ENCODE measurements at places on chromosomes 2 and 18.

DNA sequence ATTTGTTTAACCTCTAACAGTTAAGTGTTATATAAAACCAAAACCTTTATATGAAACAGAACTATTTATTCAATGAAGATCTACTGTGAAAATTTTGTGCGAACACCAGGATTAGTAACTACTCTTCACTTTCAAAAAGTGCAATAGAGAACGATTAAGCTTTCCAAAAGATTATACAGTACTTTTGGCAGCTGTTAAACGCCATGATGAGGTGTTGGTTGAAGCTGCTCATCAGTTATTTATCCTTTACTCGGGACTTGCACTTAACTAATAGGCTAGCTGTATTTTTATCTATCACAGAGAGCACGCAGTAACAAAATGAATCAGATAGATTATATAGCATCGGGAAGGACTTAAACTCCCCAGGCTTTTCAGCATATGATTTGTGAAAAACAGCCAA, 113.6 kb downstream of the GCA start:
- no peak for DNase-seq

DNA sequence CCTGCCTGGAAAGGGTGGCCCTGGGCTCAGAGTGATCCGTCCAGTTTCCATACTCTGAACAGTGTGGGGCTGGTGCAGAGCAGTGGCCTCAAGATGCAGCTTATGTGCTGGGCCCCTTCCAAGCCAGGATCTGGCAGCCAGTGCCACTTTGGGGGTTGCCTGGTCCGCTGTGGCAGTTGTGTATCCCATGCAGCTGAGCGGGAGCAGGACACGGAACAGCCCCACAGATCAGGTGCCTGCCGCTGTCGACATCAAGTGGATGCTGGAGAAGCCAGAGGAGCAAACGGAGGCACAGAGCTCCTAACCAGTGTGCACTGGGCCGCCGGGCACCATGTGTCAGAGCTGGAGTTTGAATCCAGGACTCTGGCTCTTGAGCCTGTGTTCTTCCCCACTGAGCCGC, 112.0 kb downstream of the CABLES1 start:
- no peak for DNase-seq

DNA sequence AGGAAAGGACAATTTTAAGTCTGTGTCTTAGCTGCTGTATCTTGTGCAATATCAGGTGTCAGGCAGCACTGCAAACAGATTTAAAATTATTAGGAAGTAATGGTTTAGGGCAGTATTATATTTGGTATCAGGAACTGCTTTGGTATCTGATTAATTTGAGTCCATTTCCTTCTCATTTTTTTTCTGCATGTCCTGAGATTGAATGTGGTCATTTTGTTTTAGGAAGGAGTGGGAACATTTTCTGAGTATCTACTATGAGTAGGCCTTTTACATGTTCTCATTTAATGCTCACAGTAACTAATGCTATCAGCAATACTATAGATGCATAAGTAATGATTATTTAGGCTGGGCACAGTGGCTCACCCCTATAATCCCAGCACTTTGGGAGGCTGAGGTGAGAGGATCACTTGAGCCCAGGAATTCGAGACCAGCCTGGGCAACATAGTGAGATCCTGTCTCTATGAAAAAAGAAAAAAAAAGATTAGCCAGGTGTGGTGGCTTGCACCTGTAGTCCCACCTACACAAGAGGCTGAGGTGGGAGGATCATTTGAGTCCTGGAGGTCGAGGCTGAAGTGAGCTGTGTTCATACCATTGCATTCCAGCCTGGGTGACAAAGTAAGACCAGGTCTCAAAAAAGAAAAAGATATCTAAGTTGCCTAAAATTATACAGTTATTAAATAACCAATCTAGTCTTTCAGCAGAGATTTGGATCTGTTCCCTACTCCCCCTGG, 4.7 kb downstream of the FMNL2 start:
- no peak for DNase-seq

DNA sequence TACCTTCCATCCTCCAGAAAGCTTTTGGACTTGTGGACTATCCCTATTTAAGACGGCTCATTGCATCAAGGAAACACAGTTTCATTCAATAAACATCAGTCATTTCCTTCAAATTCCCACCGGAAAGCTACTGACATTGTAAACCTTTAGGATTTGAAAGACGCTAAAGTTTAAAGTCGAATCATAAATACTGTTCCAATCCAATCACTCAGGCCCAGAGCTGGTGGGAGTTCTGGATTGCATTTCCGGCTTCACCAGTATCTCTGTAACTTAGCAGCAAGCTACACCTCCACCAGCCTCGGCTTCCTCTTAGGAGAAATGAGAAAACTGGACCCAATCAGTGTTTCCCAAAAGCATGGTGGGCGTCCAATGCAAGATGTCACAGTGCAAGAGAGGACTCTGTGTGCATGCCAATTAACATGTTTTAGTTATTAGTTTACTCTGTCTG, 1.6 kb downstream of the WDFY1 start:
- no peak for DNase-seq

DNA sequence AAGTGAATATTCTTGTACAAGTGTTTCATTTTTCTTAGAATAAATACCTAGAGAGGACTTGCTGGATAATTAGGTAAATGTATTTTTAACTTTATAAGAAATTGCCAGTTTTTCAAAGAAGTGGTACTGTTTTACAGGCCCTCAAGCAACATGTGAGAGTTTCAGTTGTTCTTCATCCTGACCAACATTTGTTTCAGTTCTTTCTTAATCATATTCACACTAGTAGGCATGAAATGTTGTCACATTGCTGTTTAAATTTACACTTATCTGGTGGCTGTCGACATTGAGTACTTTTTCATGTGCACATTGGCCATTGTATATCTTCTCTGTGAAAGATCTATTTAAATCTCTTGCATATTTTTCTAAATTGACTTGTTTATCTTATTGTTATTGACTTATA, 178.1 kb downstream of the ACOXL start:
- DNase-seq = no peak

DNA sequence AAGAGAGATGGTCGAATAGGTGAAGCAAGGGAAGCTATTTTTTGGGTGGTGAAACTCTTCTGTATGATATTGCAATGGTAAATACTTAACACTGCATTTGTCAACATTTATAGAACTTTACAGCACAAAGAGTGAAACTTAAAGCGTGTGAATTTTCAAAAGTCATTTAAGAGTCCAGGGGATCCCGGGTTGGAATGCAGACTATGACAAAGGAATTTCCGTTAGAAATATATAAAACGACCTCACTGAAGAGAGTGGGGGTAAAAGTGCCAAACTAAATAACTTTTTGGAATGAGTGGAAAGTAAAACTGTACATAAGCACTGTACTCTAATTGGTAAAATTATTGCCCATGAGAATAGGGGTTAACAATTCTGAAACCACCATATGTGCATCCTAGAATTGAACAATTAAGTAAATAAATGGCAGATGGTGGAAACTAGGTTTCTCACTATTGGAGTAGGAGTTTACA, 191.0 kb upstream of the FN1 start:
- no peak for DNase-seq

DNA sequence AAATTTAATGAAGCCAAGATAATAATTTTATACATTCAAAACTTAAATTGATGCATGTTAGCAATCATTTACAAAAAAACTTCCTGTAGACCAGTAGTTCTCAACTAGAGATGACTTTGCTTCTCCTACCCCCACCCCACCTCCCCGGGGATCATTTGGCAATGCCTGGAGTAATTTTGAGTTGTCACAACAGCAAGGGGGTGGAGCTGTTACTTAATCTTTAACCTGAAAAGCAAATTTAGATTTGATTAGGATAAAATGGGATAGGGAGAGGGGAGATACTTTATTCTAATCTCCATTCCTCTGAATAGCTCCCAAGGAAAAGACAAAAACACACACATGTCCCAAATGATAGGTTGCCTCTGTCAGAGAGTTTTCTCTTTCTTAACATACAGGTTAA, 4.2 kb downstream of the SLC40A1 start:
- no peak for DNase-seq

DNA sequence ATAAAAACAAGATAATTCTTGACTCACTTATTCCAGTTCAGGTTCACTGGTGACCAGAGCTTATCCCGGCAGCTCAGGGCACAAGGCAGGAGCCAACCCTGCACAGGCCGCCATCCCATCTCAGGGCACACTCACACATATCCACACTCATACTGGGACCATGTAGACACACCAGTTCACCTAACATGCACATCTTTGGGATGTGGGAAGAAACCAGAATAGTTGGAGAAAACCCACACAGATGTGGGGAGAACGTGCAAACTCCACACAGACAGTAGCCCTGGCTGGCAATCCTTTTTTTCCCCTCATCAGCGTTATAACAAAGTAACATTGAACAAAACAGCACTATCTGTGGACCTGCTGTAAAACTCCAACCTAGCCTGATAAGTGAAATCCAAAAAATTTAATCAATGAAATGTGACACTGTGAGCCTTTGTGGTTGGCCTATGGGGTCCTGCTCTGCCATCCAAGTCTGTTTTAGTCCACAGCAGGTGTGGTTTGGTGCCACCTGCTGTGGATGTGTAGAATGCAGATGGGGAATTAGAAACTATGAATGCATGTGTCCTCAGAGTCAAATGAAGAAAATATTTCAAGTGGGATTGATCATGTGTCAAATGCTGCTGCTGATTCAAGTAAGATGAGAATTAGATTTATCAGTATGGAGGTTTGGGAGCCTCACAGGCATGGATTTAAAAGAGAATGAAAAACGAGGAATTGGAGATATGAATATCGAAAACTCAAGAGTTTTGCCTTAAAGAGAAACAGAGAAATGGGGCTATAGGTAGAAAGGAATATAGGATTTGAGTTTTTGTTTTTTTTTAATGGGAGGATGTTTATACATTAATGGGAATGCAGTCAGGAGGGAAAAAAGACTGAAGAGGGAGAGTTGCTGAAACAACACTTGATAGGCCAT, 47.0 kb downstream of the UGP2 start:
- no peak for DNase-seq

DNA sequence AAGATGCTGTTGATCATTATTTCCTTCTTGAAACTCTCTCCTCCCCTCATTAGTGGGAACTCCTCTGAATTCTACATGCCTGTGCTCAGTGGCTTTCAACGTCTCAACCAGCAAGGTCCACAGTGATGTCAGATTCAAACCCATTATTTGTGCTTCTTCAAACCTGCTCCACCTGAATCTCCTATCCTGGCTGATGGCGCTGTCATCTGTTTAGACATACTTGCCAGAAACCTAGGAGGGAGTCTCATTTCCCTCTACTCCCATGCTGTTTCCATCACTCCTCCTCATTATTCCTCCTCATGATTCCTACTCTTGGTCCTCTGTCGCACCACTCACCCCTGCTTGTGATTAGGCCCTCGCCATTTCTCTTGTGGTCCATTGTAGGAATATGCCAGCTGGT, 2.9 kb upstream of the LPIN2 start:
- no peak for DNase-seq

GRCh38 chr2:155310589-155310988, 612.1 kb downstream of the KCNJ3 start:
- DNase-seq = no peak

- DNase-seq = no peak
Measured at GRCh38 chr2:216285701-216286100, 86.6 kb downstream of the MARCHF4 start.

- DNase-seq = no peak
Measured at GRCh38 chr2:86491088-86491487, 49.9 kb downstream of the KDM3A start.

DNA sequence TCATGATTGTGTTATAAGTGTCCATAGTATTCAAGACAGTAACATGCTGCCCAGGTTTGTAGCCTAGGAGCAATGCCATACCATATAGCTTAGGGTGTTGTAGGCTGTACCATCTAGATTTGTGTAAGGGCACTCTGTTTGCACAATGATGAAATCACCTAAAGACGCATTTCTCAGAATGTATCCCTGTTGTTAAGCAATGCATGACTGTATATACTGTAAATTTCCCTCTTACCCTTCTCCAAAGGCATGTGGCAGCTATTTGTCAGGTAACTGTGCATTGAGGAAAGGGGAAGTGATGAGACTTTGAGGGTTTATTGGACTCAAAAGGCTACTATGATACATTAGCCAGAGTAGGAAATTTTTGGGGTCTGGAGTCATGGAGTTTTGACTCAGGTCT, 180.8 kb downstream of the VAPA start:
- no peak for DNase-seq

- DNase-seq = no peak
Measured at GRCh38 chr18:68466672-68467071, 248.2 kb downstream of the TMX3 start.

DNA sequence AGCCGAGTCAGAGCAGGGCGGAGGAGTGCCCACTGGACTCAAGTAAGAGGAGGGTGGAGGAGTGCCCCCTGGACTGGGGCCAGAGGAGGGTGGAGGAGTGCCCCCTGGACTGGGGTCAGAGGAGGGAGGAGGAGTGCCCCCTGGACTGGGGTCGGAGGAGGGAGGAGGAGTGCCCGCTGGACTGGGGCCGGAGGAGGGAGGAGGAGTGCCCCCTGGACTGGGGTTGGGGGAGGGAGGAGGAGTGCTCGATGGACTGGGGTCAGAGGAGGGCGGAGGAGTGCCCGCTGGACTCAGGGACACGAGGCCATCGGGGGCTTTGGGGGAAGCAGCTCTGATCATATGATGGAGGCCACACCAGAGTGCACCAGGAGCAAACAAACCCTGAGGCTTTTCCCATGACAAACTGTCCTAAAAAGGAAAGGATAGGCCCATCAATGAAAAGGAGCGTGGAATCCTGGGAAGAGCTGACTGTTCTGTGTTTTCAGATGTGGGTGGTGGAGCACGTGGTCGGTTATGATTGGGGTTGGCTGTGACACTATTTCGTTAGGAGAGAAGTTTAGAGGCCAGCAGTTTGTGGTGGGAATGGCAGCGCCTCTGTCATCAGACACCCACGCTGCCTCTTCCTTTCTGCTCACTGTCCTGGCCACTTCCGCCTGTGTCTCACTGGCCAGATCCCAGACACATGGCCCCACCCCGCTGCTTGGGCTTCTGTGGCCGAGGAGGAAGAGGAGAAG, 24.5 kb upstream of the HPCAL1 start:
- DNase-seq = no peak

GRCh38 chr2:59754011-59754735, 799.3 kb downstream of the BCL11A start:
- no peak for DNase-seq

- no peak for DNase-seq
Measured at GRCh38 chr2:112622528-112622849, 23.2 kb upstream of the SLC20A1 start.

GRCh38 chr2:240450532-240451107, 15.2 kb downstream of the GPC1 start:
- peak; percentile 40 for DNase-seq

DNA sequence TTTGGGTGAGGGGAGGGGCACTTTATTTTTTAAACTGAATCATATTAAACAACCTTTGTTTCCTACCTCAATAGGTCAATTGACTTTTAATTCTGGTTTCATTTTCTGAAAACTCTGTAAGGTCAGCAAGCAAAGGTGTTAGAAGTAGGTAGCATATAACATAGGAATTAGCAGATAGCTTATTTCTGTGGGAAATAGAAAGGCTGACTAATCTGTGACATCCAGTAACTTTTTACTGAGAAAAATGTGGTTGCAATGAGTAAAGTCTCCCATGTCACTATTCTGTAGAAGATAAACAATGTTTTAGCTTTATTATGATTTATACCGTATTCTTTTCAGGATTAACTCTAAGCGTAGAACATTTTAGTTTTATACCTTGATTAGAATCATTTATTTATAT, 240.4 kb downstream of the PLCL1 start:
- no peak for DNase-seq
